GM03348 (cell line): ENCODE measurements at places on chromosomes 7 and 10.

- DNase-seq: no peak
Observed at GRCh38 chr7:31410265-31410664, 69.7 kb upstream of the NEUROD6 start.

DNA sequence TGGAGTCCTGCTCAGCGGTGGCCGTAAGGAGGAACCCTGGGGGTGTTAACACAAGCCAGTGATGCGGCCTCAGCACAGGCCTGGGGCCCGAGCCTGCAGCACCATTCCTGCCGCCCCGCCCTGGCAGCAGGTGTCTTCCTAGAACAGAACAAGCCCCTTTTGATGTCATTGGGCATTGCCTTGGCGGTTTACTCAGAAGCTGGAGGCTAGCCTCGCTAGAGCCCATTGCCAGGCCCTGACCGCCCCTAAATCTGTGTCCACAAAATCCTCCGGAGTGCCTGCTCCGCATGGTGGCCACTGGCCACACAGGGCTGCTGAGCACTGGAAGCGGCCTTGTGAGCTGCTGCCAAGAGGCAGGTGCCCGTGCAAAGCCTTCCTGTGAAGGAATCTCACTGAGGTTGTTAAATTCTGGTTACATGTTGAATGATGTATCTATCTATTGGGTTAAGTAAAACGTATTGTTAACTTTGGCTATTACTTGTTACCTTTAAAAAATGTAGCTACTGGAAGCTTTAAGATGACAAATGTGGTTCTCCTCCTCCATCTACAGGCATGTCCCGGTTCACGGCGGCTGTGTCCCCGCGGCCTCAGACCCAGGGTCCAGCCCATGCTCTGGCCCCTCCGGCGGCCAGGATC lies 1.2 kb upstream of the INPP5A start:
- no peak for DNase-seq

DNA sequence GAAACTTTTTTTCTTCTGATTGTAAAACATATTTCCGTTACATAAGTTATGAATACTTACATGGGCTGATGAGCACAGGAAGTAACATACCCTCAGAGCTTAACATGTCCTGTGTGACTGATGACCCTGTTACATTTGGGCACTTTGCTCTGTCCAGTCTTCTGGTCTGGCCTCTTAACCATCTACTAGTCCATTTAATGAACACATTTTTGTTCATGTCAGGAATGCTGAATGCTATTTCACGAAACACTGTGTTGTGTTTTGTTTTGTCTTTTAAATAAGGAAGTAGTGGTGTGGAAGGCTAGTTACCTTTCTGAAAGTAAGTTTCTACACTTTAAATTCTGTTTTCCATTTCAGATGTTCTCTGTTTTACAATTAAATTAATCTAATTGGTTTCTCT lies 77.7 kb downstream of the RBM33 start:
- no peak for DNase-seq

DNA sequence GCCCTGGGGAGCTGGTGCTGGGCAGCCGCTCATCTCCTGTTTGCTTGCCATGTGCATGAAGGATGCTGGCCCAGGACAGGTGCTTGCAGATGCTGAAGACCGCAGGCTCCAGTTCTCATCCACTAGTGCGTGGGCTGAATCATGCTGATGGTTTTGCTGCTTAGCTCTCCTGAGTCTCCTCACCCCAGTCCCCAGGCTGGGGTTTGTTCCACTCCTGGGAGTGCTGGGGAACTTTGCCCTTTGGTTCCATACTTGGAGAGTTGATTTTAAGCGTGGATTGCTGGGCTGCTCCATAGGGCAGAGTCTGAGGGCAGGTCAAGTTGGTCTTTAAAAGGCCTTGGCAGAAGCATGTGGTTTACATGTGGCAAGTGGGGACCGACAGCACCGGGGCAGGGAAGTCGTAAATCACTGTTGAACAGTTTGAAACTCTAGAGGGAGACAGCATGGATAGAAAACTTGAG lies 9.1 kb downstream of the DYNC2I1 start:
- DNase-seq: no peak

DNA sequence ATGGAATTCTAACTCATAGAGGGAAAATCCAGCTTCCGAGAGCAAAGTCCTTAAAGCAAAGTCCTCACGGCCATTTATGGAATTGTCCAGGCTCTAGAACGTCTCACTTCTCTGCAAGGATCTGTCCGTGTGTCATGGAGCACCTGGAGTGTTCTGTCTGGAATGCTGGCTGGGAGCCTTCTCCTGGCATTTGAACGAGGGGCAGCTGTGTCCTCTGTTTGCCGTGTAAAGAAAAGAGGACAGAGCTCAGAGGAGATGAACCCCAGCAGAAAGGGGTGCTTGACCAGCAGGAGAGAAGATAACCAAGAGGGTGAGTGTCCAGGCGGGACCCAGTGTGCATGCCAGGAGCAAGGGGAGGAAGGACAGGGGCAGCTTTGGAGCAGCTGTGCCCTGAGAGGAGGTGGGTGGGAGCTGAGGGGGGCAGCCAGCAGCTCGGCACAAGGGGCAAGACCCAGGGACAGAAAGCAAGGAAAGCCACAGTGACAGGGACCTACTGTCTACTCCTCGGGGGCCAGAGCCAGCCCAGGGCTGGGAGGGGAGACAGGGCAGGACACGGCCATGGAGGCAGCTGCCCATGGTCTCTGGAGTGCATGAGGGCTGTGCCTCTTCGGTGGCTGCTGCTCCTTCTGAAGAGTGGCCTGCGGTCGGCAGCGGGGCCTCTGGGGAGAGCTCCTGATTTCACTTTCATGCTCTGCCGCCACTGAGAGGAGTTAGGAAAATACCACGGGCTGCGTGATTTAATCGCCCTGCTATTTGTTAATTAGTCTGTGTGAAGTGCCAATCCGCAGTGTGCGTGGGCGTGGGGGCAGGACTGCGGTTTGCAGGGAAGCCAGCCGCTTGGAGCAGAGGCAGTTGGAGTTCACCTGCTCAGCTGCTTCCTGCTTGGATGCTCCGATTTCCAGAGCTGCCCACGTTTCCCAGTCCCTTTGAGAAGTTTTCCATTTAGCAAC lies 149.3 kb upstream of the SHH start:
- no peak for DNase-seq

DNA sequence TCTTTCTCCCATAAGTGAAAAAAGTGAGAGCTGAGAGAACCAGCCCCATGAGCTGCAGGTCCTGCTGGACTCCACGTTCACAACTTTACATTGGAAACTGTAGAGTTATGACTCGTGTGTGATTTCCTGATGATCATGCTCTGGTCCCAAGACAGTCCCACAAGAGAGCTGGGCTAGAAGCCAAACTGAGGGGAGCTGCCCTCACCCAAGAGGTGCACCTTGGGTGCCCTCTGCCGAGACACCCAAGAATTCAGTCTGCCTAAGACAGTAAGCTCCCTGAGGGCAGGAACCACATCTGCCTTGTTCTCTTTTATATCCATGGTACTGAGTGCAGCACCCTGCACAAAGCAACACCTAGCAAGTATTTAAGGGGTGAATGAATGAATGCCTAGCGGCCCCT lies 112.8 kb upstream of the SFMBT2 start:
- no peak for DNase-seq

DNA sequence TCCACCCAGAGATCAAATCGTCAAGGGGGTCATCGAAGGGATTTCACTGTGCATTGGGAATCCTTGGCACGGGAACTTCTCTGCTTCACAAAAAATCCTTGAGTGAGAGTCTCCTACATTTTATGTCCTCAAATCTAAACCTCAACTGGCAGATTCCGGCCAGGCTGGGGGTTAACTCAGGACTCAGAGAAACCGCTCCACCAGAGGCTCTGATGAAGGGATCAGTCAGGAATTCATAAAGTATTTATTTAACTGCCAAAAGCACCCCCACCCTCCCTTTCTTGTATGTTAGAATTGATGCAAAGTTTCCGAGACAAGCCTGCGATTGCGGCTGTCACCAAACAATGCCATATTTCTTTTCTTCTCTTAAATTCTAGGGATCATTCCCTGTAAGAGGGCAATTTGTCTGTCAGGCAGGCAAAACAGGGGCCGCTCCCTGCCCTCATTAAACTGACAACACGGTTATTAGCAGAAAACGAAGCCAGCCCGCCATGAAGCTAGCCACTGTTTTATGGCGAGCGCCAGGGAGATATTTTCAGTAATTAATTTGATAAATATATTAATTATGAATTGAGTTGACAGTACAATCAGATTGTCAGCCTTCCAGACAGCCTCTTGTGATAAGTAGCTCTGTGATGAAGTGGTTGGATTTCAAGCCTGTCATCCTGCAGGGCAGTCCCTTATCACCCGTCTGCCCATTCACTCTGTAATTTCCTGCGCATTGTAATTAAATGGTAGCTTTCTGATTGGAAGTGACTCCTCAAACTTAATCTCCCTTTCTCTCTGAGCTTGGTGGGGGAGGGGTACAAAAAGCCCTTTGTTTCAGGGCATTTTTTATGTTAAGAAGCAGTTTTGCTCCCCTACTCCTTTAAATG lies 153.0 kb upstream of the GPR26 start:
- DNase-seq: no peak

DNA sequence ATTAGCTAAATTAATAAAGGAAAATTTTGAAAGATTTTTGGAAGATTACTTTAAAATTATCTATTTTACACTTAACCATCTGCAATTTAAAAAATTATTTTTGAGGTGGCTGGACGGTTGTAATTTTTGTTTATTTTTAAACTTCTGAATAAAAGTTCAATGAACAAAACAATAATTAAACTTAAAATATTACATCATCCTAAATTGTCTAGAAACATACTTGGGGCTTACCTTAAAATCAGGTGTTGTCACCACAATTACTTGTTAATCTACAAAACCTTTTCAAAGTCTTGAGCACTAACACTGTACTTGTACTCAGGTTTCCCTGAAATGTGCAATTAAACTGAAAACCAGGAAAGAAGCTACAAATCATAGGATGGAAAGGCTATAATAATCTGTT lies 328.3 kb downstream of the NXPH1 start:
- no peak for DNase-seq

- no peak for DNase-seq
Observed at GRCh38 chr7:425794-426188, 93.9 kb downstream of the PDGFA start.

GRCh38 chr7:117185124-117185523 lies 137.7 kb downstream of the WNT2 start:
- no peak for DNase-seq

DNA sequence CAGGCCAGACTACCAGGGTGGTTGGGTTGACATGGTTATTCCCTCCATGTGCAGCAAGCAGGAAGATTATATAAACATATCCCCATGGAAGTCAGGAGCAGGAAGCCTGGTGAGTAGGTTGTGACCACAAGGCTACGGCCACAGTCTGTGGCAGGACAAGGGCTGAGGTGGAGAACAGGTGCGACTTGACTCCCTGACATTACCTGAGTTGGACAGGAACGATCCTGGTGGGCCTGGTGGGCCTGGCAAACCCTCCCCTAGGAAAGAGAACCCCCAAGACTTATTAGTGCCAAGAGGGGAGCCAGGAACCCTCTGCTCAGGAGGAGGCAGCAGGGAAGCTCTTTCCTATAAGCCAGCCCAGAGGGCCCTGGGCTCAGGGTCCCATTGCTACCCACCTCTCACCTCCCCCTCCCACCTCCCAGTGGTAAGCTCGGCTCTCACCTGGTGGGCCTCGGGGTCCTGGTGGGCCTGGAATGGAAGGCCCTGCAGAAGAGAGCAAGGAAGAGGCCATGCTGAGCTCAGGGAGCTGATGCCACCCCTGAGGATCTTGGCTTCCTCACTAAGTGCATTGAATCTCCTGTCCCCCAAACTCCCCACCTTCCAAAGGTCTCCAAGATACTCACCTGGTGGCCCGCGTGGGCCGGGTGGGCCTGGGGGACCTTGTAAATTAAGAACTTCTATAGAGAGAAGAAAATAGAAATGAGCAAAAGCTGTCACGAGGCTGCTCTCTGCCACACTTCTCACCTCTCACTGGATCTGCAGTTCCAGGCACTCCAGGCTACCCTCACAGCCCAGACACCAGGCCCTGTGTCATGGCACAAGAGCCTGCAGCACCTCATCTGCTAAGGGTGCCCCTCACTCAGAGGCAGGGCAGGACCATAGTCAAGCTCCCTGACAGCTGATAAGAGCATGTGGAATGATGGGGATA lies 44.6 kb downstream of the COL17A1 start:
- no peak for DNase-seq

DNA sequence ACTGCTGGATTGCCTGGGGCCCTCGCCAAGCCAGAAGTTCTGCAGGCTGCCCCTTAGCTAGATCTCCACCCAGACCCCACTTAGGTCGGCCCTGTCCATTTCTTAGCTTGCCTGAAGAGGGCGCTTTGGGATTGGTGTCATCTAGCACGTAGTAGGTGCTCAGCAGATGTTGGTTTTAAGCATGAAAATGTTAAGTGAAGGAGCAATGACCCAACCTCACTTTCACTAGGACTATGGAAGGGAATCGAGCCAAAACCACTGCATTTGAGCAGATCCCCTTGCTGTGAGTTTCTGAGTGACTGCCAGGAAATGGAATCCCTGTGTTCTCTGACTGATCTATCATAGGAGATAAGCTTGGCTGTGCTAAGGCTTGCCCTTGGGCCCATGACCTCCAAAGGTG lies 131.7 kb upstream of the EEPD1 start:
- no peak for DNase-seq

GRCh38 chr10:12707461-12708185 lies 293.9 kb downstream of the CCDC3 start:
- DNase-seq: peak; percentile 61

- no peak for DNase-seq
Observed at GRCh38 chr10:35598379-35598778, 6.8 kb upstream of the GJD4 start.

DNA sequence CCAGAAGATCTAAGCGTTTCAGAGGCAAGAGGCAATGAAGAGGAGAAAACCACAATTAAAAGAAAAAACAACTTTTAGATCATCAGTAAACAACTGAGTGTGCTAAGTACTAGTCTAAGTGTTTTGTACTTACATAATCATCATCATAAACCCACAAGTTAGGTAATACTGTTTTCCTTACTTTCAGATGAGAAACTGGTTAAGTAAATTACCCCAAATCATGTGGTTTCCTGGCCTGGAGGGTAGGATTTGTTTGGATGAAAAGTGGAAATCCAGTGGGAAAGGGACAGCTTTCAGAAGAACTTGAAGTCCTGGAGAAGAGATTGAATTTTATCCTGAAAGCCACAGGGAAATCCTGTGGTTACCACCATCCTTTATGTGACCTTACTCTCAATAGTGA lies 463.3 kb downstream of the LRMDA start:
- no peak for DNase-seq

GRCh38 chr7:127815631-127816145 lies 163.7 kb downstream of the SND1 start:
- DNase-seq: no peak

- peak; percentile 88 for DNase-seq
Observed at GRCh38 chr7:157139111-157139809, 534 bp downstream of the UBE3C start.
